ENCODE measurements at places on chromosomes 2 and 18. TPM values are rescaled to one million over a fixed set of nuclear protein-coding genes. Genes with fewer than 3 reads are reported as not detected.

DNA sequence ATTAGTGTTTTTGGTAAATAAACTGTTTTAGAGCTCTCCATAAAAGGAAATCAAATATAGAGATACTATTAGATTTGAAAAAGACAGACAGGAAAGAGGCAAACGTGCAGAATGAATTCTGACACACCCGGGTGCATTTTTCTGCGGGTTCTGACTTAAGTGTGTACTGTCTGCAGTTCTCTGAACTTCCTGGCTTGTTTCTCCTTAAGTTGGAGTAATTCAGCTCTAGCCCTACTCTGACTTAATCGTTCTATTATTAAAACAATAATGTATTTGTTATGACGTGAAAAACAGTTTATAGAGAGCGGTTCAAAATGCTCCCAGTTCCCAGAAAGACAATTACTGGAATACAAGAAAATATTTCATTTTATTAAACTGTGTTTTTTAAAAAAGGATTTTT is 305.9 kb downstream of the ARHGAP15 start:
- no peak overlapping the region for H3K4me3 ChIP-seq
- no peak overlapping the region for H3K27ac ChIP-seq
- H3K4me1 ChIP-seq: no peaks in the 10 kb centered on the region
- H3K27me3 ChIP-seq: peaks cover 2% of the 10 kb centered on the region

Gene IL1RN
- 6.0 TPM for total RNA-seq

- no peaks in the 10 kb centered on the region for H3K27me3 ChIP-seq
- H3K36me3 ChIP-seq: no peaks in the 10 kb centered on the region
- no peak overlapping the region for H3K4me3 ChIP-seq
- no peak for DNase-seq
Measured at GRCh38 chr2:64466478-64467085, 12.6 kb downstream of the LGALSL start.

GRCh38 chr18:9477509-9477908 is 2.2 kb downstream of the RALBP1 start:
- no peak overlapping the region for H3K4me3 ChIP-seq
- no peak for DNase-seq
- H3K27ac ChIP-seq: no peak overlapping the region
- no peaks in the 10 kb centered on the region for H3K36me3 ChIP-seq
- H3K4me1 ChIP-seq: no peaks in the 10 kb centered on the region

DNA sequence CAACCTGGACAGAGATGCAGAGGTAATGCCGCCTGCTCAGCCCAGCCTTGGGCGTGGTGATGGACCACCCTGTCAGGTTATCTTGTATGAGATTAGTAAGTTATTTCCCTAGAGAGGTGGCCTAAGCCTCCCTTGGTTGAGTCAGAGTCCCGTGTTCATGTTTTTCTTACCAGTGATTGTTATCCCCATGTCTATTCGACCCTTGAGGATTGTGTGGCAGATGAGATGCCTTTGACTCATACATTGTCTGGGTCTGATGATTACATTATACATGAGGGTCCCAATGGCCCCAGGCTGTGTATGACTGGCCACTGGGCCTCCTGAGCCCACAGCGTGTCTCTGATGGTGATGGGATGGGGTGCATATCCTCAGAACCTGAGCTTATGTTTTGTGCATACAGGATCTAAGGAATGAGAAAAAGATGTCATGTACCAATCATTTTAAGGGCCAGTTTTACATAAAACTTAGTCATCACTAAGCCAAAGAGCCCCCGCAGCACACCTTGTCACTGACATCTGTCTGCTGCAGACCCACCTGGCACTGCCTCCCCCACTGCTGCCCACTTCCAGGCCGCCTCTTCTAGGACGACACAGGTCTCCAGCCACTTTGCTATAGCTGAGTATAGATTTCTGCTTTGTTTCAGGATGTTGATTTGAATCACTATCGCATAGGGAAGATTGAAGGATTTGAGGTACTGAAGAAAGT is 7.7 kb downstream of the PPP1R7 start:
- H3K27ac ChIP-seq: no peak overlapping the region
- H3K27me3 ChIP-seq: no peaks in the 10 kb centered on the region
- no peak for DNase-seq
- H3K36me3 ChIP-seq: no peaks in the 10 kb centered on the region
- peaks cover 1% of the 10 kb centered on the region for H3K4me1 ChIP-seq
- H3K4me3 ChIP-seq: no peak overlapping the region

DNA sequence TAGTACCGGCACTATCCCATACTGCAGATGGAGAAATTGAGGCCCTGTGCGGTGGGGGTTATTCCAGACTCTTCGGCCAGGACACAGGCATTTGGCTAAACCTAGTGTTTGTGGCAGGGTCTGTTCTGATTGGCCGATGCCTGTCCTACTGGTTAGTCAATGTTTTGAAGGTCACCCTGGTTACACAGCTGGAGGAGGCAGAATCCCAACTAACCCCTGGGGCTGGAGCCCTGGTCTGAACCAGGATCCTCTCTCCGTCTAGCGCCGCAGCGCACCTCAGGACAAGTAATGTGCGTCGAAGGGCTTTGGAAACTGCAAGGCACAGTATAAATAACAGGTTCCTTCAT is 19.4 kb downstream of the TEX44 start:
- H3K27ac ChIP-seq: peak overlapping the region; percentile 90
- H3K4me1 ChIP-seq: no peaks in the 10 kb centered on the region
- DNase-seq: peak; percentile 79
- no peaks in the 10 kb centered on the region for H3K27me3 ChIP-seq
- H3K4me3 ChIP-seq: no peak overlapping the region

Gene SFTPB
- total RNA-seq: not detected

DNA sequence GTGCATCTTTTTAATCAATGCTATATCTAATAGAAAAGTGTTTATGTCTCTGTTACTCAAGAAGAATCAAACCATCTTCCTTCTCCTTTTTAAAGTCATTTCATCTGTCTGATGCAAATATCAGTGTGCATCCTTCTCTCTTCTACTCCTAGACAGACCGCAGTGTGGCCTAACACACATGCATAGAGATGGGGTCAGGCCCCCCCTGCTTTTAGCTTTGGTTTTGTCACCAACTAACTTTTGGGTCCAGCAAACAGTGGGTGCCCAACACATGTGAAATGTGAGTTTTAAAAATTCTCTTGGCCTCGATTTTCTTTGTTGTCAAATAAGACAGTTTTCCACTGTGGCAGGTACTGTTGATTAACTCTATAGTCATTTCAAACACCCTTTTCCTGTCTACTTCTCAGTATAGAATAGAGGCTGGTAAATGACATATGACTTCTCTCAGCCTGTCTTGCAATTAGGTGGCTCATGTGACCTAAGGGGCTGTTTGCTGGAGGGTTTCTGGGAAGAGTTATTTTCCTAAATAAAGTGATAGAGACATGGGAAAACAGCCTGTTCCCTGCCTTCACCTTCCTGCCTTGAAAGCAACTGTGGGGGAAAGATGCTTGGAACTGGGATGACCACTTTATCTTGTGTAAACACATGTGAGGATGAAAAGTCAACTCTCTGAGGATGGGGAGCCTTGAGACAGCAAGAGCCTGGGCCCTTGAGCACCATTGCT is 65.7 kb upstream of the DARS1 start:
- no peaks in the 10 kb centered on the region for H3K4me1 ChIP-seq
- no peak for DNase-seq
- H3K27ac ChIP-seq: no peak overlapping the region
- no peaks in the 10 kb centered on the region for H3K27me3 ChIP-seq
- H3K4me3 ChIP-seq: no peak overlapping the region

DNA sequence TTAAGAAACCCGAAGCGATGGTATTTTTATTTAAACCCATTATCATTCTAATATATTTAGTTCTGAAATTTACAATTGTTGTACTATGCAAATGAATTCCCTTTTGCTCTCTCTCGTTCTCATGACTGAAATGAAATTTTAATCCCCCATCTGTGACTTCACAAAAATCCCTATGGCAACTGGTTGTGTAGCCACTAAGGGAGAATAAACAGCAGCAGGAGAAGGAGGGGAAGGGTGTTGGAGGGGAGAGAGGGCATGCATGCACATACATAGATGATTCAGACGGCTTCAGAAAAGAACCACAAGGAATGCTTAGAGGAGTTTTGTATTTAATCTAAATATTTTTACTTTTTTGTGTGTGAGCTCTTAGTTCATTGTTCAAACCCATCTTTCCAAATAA is 36.8 kb downstream of the CPS1 start:
- no peaks in the 10 kb centered on the region for H3K4me1 ChIP-seq
- H3K27ac ChIP-seq: no peak overlapping the region
- no peak overlapping the region for H3K4me3 ChIP-seq
- H3K36me3 ChIP-seq: no peaks in the 10 kb centered on the region
- H3K27me3 ChIP-seq: no peaks in the 10 kb centered on the region

Gene ANKRD30B
- not detected for total RNA-seq

Gene STEAP3
- 20.3 TPM for total RNA-seq

DNA sequence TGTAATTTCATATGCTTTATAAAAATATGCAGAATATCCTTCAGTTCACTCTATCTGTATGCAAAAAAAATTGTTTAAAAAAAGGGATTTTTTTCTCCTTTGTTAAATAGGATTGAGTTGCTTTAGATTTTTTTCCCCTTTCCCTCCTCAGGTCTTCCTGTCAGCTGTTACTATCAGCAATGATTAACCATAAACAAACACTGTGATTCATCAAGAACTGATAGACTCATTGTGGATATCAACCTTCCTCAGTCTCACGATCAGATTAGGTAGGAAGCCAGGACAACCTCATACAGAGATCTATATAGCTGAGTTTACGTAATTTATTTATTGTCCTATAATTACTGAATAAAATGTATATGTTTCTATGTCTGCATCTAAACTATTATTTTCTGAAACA is 2136.2 kb upstream of the CELF4 start:
- no peaks in the 10 kb centered on the region for H3K36me3 ChIP-seq
- H3K27ac ChIP-seq: no peak overlapping the region
- no peaks in the 10 kb centered on the region for H3K4me1 ChIP-seq

Gene HRH4
- total RNA-seq: 0.10 TPM

Gene SLC9A2
- not detected for total RNA-seq

- H3K27me3 ChIP-seq: no peaks in the 10 kb centered on the region
- no peak for DNase-seq
- no peak overlapping the region for H3K4me3 ChIP-seq
- H3K4me1 ChIP-seq: no peaks in the 10 kb centered on the region
Measured at GRCh38 chr18:55983433-55983832, 395.4 kb upstream of the TCF4 start.

Gene ARHGAP28
- total RNA-seq: 8.6 TPM

Measured in aorta (tissue), 5 donors.